ELR (cell line): ENCODE measurements at places on chromosomes 11 and 22.

- peak; percentile 44 for DNase-seq
Observed at GRCh38 chr22:40204321-40205116, 26.8 kb downstream of the TNRC6B start.

DNA sequence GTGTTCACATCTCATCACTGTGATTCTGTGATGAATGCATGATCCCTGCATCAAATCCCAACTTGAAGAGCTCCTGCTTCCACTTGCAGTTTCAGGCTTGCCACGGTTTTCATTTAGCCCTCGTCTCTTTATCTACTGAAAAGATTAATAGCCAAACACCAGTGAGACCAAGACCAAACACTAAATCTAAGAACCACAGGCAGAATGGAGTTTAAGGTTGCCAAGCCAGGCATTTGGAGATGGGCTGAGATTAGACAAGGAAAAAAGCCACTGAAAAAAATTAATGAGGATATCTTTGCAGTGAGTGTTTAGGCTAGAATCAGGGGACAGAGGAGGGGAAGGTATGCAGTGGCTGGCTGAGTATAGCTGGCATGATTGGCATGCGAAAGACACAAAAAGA is 227.2 kb upstream of the BLID start:
- no peak for DNase-seq

DNA sequence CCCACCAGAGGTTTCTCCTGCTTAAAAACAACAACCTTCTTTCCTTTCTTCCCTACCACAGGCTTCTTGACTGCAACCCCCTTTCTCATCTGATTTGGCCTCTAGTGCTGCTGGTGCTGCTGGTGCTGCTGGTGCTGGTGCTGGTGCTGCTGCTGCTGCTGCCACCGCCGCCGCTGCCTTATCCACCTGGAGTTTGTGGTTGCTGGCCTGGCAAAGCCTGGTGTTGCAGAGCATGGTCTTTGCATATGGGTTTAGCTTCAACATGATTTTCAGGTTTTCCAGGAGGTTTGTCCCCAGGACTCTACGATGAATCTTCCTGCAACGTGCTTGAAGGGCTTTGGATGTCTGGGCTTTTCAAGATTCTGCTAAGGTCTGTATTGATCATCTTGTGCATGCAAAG is 49.7 kb downstream of the MRTFA start:
- no peak for DNase-seq

DNA sequence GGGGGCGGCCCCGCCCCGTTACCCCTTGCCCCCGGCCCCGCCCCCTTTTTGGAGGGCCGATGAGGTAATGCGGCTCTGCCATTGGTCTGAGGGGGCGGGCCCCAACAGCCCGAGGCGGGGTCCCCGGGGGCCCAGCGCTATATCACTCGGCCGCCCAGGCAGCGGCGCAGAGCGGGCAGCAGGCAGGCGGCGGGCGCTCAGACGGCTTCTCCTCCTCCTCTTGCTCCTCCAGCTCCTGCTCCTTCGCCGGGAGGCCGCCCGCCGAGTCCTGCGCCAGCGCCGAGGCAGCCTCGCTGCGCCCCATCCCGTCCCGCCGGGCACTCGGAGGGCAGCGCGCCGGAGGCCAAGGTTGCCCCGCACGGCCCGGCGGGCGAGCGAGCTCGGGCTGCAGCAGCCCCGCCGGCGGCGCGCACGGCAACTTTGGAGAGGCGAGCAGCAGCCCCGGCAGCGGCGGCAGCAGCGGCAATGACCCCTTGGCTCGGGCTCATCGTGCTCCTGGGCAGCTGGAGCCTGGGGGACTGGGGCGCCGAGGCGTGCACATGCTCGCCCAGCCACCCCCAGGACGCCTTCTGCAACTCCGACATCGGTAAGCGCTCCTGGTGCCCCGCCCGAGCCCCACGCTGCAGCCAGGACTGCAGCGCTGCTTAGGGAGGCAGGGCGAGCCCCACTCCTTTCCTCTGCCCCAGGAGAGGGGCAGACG is at the start of gene TIMP3:
Gene TIMP3, plus strand, starts transcription at position 169 of the 700 bp plus-strand sequence. Its CDS starts 297 bp downstream, at position 466.
- DNase-seq: peak; percentile 83

- no peak for DNase-seq
Observed at GRCh38 chr11:134313821-134314607, 17.8 kb upstream of the GLB1L2 start.

- DNase-seq: peak; percentile 71
Observed at GRCh38 chr22:32700191-32700882, 101.2 kb upstream of the TIMP3 start.

GRCh38 chr11:86934582-86934900 is 20.7 kb downstream of the FZD4 start:
- DNase-seq: no peak

DNA sequence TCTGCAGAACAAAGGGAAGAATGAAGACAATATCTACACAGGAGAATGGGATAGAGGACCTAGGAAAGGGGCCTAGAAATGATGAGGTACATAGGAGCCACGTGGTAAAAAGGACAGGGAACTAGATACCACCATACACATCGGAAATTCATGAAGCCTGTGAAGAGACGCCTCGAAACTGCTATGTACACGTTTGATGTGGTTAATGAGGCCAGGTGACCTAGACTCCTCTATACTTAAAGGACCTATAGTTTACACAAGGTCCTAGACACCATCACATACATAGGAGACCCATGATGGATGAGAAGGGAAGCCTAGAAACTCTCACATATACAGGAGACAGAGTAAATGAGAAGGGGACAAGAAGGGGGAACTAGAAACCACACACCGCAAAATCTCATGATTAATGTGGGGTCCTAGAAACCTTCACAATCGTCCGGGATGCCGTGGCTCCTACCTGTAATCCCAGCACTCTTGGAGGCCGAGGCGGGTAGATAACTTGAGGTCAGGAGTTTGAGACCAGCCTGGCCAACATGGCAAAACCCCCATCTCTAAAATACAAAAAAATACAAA is 23.8 kb downstream of the RHBDD3 start:
- no peak for DNase-seq

GRCh38 chr22:37122598-37123180 is 13.2 kb upstream of the TMPRSS6 start:
- DNase-seq: no peak

- DNase-seq: no peak
Observed at GRCh38 chr11:16052750-16053149, 303.6 kb downstream of the SOX6 start.

- DNase-seq: no peak
Observed at GRCh38 chr11:58446294-58446693, 4.3 kb upstream of the OR5B12 start.

- DNase-seq: no peak
Observed at GRCh38 chr11:3879967-3880542, 24.6 kb downstream of the STIM1 start.

DNA sequence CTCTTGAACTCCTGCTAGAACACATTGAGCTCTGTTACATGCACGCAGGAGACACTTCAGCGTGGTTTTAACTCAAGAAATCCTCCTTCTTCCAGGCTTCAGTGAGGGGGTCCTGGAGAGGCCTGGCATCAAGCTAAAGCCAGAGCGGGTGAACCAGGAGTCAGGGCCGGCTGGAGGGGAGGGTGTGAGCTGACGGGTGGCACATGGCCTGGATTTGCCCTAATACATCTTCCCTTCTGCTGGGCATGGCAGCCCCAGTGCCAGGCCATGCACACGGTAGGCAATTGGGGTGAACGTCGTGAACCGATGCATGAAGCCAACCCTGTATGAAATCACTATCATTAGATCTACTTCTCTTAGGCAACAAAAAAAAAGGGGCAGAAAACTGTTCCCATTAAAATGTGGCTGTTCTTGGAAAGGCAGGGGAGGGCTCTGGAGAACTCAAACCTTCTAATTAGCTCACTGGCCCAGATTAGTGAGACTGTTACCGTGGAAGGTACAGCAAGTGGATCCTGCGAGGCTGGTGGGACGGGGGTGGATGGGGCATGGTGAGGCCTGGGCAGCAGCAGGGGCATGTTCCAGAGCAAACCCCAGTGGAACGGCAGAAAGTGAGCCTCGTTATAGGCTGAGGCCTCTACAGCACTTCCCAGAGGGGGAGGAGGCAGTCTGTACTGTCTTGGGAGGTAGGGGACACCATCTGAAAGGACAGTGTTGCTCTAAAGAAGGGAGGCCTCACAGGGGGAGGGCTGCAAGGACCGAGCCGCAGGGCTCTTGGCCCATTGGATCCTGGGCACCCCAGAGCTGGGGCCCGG is 10.6 kb downstream of the IFT27 start:
- DNase-seq: no peak

DNA sequence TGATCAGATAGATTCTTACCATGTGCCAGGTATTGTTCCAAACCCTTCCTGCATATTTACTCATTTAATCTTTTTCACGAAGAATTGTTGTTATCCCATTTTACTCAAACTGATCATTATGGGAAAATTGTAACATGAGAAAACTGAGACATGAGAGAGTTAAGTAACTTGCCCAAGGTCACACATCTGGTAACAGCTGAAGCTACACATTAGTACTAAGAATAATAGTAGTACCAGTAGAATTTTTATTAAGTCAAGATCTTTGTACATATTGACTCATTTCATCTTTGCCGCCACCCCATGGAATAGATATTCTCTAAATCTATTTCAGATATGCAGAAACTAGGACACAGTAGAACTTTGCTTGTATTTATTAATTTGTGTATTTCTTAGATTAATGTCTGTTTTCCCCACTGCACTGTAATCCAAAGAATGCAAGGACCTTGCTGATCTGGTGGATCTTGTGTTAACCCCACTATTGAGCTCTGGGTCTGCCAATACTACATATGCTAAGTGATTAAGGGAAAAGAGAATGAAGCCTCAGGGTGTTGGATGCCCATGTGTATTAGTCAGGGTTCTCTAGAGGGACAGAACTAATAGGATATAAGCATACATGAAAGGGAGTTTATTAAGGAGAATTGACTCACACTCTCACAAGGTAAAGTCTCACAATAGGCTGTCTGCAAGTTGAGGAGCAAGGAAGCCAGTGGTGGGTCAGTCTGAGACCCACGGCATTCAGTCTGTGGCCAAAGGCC is 72.8 kb downstream of the PARVA start:
- peak; percentile 95 for DNase-seq

- peak; percentile 51 for DNase-seq
Observed at GRCh38 chr22:42294034-42294985, 23.9 kb upstream of the TCF20 start.

GRCh38 chr11:65214212-65214845 is 32.6 kb downstream of the CAPN1 start:
- no peak for DNase-seq

- no peak for DNase-seq
Observed at GRCh38 chr11:70914496-70914895, 337.9 kb downstream of the SHANK2 start.

DNA sequence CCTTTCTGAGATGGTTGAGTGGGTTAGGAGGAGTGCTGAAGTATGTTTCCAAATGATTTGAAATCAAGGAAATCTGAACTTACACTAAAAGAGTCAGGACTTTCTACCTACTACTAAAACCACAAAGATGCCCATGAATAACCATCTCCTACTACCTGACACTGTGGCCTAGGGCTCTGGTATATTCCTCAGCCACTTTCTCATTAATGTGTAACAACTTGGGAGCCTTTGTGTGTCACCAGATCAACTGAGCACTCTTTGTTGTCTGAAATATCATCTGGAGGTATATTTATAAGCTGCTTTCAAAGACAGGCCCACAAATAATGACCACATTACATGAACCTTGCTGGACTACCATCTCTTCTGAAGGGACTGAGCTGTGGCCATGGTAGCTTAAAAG is 43.9 kb downstream of the RELT start:
- DNase-seq: no peak

GRCh38 chr11:106619320-106619990 is 398.8 kb downstream of the GUCY1A2 start:
- peak; percentile 15 for DNase-seq

- DNase-seq: no peak
Observed at GRCh38 chr11:122900587-122901202, 18.1 kb downstream of the JHY start.

- peak; percentile 33 for DNase-seq
Observed at GRCh38 chr11:22730319-22730718, 63.9 kb downstream of the GAS2 start.

DNA sequence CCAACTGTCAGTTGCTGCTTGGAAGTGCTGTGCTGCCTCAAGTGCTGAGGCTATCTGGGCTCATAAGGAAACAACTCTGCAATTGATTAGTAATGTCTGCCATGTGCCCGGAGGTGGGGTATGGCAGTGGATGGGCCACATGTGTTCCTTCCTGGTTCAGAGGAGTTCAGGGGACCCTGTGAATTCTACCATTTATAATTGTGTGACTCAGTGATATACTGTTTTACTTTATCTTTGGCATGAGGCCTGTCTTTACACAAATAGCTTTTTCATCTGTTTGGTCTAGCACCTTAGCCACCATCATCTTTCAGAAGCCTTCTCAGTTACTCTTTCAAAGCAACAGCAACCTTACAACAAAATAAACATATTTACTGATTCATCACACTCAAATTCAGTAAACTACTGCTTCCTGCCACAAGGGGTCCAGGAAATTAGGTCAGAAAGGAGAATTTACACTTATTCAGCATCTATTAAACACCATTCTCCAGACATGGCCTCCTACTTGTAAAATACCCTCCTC is 20.9 kb downstream of the DKK3 start:
- DNase-seq: peak; percentile 81

- no peak for DNase-seq
Observed at GRCh38 chr11:112593440-112593839, 332.8 kb upstream of the PLET1 start.

DNA sequence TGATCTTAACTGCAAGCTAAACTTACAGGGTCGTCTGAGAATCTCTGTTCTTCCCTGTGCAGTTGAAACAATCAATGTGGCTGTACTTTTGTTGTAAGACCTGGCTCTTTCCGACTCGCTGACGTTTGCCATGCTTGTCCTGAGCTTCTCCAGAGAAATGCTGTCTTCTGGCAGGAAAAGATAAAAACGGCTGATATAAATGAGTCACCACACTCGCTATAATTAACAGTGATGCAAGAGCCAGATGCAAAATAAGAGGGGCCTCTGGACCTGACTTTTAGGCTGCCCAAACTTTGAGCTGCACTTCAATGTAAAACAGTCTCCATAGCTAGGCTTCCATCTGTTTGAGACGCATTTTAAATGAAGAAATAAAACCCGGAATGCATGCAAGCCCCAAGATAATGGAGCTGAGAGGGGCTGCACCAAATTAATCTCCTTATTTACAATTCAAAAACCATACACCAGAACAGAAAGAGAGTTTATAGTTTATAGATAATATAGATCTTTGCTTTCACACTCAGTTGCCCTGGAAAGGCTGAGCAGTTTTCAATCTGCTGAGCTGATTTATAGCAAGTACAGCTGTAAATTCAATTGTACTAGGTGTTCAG is 48.5 kb downstream of the WT1 start:
- peak; percentile 59 for DNase-seq
